MM.1S (cell line): ENCODE measurements at places on chromosomes 13 and 19.

DNA sequence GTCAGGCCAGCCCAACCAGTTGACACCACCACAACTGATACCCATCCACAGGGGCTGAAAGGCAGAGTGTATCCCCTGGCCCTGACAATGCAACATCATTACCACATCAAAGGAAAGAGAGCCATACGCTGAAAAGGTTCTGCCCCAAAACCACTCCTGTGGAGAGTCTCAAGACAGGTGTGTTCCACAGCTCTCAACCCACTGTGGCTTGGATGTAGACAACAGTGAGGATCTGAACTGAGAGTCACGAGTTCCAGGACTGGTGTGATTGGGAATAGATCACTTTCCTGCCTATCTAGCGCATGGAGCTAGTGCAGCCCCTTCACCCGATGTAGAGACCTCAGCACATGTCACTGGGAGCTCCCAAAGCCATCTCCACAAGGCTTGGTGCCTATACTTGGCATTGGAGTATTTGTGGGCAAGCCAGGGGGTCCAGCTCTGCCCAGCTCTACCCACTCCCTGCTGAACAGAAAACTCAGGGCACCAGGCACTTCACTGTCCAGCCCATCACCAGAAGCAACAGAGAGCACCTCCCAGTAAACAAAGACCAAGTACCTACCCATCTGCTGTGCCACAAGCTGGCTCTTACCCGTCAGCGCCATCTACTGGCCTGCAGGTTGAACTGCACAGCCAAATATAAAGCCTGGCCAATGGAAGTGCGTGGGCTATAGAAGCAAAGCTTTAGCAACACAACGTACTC lies 579.5 kb downstream of the UQCRFS1 start:
- peak; percentile 96 for DNase-seq

- no peak for DNase-seq
Observed at GRCh38 chr13:25295701-25296100, 5.7 kb upstream of the NUP58 start.

GRCh38 chr19:934865-935479 lies 9.1 kb downstream of the ARID3A start:
- no peak for DNase-seq

DNA sequence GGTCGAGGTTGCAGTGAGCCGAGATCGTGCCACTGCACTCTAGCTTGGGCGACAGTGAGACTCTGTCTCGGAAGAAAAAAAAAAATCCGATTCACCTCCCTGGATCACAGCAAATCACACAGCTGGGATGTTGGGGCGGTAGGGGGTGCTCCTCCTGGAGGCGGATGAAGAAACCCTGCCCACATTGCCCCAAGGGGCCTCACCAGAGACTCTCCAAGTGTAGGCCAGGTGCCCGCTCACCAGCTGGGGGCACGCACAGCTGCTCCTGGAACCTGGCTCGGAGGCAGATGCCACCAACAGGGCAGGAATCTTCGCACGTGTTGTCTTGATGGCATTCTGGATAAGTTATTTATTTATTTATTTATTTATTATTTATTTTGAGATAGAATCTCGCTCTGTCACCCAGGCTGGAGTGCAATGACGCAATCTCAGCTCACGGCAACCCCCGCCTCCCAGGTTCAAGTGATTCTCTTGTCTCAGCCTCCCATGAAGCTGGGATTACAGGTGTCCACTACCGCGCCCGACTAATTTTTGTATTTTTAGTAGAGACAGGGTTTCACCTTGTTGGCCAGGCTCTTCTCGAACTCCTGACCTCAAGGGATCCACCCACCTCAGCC lies 3.1 kb downstream of the UQCR11 start:
- no peak for DNase-seq

DNA sequence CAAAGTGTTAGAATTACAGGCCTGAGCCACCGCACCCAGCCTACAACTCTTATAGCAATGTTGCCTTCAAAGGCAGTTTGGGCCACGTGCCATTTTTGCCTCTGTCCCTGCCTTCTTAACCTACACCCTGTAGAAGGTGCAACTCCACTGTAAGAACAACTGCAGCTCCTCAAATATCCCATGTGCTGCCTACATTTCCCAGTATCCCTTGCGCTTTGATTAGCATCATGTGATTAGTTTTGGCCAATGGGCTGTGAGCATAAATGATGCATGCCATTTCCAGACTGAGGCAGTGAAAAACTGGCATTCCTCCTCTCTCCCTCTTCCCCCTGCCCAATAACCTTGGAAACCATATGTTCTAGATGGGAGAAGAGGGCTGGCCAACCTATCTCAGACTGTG lies 75.2 kb upstream of the MRI1 start:
- no peak for DNase-seq

DNA sequence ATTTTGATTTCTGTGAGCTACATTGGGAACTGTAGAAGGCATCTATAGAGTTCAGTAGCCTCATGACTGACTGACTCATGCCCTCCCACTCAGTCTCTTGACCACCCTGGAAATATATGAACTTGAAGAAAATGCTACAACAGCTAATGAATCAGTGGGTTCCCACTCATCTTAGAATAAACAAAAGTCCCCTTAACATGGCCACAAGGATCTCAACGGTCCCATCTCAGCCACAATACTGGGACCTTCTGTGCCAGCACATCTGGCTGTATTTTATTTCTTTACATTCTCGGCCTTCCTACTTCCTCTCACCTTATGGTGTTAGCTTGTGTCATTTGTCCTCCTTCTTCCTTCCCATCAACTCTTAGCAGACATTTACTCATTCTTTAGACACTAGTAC lies 619.8 kb downstream of the DCT start:
- no peak for DNase-seq

DNA sequence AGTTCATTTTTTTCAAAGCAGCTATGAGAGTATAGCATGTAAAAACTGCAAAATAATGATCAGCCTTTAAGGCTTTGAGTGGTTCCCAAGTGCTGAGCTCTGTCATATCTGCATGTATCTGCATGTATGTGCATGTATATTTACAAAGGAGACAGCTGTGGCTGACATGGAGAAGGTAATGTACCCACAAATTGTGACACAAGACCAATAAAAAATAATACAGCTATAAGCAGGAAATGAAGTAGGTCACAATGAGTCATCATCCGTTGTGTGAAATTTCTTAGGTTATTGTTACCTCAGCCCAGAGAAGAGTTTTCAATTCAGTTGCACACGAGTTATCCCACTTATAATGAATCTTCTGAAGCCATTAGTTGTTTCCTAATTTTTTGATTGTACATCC lies 60.9 kb upstream of the MED4 start:
- no peak for DNase-seq

DNA sequence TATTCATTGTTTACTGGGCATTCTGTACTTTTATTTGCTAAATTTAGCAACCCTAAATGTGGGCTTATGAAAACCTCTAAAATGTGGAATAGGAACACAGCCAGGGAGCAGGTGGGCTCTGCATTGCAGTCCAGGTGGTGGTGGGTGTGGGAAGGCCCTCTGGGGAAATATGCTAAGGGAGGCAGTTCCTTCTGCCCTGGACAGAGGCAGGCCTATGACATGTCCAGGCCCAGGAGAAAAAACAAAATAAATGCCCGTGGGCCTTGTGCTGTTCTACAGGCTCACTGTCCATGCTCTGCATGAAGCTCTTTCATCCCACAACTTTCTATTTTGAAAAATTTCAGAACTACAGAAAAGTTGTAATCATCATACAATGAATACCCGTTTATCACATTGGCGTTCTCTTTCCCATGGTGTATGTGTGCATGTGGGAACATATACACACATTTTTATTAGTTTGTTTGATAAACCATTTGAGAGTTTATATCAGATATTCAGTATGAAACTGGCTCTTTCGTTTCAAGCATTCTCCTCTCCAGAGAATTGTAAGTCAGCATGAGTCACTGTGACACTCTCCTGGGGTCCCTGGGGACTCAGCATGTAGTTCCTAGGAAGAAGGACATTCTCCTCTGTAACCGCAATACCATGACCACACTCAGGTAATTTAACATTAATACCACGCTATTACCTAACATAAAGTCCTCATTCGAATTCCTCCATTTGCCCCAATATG lies 505.3 kb downstream of the COG6 start:
- no peak for DNase-seq

- no peak for DNase-seq
Observed at GRCh38 chr19:34969721-34970120, 5.7 kb upstream of the ZNF792 start.

GRCh38 chr19:50333235-50333736 lies 4.1 kb upstream of the KCNC3 start:
- peak; percentile 91 for DNase-seq

DNA sequence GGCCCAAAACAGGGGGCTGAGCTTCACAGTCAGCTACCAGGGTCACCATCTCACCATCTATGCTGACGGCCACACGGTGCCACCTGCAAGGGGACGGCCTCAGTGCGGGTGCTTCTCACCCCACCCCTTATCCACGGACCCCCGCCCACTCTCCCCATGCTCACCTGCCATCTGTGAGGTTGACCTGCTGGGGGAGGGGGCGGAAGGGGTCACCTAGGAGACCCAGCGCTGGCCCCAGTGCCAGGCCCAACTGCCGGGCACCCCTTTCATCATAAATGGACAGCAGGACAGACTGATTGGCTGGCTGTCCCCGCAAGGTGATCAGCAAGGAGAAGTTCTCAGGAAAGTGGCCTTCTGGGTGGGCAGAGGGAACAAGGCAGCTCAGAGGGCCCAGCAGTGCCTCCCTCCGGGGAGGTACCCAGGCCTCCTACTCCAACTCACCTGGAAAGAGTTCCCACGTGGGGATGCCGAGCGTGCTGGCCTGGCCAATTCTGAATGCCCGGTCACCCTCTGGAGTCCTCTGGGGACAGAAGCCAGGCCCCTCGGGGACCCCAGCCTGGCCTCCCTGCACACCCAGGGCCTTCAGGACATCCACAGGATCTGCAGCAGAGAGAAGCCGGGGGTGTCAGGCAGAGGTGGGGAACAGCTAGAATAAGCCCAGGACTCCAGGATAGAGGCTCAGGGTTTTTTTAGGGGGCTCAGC lies 4.5 kb downstream of the COL5A3 start:
- DNase-seq: no peak

DNA sequence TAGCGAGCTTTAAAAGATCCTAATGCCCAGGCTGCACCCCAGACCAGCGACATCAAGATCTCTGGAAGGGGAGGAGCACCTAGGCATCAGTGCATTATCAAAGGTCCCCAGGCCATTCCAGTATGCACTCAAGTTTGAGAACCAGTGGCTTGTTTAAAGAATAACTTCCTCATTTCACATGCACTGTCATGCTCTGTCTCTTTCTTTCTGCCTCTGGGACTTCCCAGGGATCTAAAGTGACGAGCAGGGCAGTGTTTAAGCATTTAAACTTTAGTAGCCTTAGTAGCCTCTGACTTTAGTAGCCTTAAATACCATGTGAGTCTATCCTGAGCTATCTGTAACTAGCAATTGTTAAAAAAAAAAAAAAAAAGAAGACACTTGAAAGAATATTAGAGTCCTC lies 8.9 kb upstream of the FARP1 start:
- DNase-seq: no peak

- peak; percentile 19 for DNase-seq
Observed at GRCh38 chr13:51714663-51715168, 89.2 kb downstream of the DHRS12 start.

DNA sequence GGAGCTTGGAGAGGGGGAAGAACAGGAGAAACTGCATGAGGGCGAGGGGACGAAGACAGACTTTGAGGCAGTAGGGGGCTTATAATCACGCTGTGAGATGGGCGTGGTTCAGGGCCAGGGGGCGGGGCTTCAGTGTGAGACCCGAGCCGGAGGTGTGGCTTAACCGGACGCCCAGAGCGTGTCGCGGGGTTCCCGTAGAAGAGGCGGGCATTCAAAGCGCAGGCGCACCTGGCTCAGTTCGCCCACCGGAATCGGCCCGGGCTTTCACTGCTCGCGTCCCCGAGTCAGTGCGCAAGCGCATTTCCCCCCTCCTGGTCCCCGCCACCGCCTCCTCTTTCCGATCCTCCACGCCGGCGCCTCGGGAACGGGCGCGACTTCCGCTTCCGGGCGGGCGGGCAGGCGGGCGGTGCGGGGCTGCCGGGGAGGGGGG lies 225 bp upstream of the ZNF865 start:
- DNase-seq: peak; percentile 98

DNA sequence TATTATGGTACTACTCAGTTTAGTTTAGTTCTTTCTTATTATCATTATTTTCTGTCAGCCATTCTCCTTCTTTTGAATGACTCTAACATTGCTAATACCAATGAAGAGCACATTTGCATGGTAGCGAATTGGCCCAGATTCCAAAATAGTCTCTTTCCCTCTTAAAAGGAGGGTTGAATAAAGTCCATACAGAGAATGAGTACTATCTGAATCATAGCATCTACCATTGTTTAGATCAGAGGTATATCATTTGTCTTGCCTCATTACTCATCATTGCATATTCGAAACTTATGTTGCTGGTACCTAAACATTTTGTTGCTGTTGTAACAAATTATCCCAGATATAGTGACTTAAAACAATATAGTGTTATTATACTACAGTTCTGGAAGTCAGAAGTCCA lies 1235.3 kb upstream of the ATXN8OS start:
- DNase-seq: no peak

DNA sequence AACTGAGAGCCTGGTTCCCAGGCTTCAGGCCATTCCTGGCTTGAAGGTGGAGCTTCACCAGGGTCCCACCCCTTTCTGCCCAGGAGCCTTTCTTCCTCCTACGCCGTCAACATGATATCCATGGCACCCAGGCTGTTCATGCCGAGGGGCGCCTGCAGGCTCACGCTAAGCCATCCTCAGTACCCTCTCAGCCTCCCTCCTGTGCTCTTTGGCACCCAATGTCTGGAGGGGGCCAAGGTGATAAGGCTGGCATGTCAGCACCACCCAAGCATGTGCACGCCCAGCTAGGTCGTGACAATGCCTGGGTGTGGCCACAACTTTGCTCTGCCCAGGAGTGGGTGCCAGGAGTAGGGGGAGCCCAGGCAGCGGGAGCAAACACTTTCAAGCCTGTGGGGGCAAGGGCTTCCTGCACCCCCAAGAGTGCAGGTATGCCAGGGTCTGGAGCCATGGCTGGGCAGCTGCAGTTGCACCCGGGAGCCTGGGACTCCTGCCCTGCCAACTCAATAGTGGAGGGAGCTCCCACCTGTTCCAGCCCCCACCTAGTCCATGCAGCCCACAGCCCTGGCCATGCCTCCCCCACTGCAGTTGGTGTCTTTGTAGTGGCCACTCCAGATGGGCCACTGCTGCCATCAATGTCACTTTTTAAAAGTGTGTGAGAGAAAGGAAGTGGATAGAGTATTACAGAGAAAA lies 219.9 kb downstream of the MAB21L1 start:
- DNase-seq: no peak

- DNase-seq: no peak
Observed at GRCh38 chr19:41698746-41699230, 9.6 kb upstream of the CEACAM5 start.

DNA sequence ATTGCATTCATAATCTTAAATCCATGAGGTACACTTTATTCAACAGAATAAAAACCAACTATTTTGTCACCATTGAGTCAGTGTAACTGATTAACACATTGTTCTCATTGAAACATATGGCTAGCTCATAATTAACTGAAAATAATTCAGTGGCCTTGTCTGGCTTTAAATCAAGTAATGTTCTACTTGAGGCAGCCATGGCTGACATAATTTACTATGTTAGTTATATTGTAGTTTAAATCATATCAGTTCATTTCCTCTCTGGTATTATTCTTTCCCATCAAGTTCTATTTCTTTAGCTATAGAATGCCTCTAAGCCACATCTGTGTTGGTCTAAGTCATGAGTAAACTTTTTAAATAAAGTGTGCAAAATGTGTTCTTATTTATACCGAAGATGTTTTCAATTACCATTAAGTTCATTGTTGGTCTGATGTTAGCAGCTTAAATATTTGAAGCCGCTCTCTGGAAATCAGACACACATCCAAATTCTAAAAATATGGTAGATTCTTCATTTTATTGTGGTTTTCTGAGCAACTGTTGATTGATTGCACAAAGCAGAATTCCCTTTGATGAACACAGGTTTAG lies 393.7 kb downstream of the GPC6 start:
- DNase-seq: no peak
